ENCODE measurements at places on chromosomes 1 and 21.

DNA sequence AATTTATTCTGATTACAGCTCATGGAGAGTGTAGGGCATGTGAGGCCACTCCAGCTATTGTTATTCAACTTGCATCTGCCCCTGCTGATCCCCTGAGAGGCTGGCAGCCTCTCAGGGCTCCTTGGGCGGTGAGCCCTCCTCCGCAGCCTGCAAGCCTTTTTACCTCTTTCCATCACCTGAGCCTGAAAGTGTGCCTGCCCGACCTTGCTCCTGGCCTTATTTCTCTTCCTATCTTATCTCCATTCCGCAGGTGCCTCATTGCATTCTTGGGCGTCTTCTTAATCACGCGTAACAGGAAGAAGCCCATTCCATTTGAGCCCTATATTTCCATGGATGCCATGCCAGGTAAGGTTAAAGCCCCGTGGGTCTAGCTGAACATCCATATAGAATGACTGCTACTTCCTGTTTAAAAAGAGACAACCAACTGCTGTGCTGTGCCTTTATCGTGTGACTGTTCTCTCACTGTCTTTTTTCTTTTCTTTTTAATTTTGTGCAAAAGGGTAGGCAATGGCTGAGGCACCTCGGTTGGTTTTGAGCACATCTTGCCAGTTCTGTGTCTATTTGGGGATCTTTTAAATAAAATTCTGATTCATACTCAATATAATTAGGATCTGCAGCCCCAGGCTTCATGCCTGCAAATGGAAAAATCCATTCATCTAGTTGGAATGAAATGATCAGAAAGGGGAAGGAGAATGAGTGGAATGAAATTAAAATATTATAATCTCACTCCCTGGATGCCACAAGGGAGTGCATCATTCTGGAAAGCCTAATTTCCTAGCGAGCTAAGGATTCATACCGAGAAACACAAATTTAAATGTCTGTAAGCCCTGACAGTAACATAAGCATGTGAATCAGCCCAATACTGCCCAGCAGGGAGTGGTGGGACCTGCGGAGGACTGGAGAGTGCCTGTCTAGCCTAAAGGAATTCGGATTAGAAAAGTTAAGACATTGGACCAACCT, 38.6 kb upstream of the RCAN3 start:
- peak; percentile 59 for DNase-seq

DNA sequence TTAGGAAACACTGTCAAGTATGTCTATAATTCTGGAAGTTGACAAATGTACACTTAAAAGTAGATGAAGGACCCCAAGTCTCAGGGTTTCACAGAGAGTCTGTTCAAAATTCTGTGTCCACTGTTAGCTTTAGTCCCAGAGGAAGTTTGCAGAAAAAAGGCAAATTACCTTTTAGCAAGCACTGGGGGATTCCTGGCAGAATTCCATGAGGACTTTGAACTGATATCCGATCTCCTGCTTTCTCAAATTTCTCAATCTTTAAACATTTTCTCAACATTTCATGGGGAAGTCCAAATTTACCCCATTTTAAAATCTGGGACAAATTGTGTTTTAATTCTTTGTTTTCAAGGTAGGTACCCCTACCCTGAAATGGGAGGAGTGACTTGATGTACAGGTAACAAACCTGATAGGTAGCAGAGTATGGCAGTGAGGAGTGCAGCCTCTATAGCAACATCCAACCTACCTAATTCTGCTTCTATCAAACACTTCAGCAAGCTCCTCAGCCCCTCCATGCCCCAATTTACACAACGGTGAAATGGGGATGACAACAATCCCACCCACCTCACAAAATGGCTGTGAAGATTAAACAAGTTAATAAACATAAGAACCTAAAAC, 344.9 kb downstream of the OMA1 start:
- DNase-seq: no peak

DNA sequence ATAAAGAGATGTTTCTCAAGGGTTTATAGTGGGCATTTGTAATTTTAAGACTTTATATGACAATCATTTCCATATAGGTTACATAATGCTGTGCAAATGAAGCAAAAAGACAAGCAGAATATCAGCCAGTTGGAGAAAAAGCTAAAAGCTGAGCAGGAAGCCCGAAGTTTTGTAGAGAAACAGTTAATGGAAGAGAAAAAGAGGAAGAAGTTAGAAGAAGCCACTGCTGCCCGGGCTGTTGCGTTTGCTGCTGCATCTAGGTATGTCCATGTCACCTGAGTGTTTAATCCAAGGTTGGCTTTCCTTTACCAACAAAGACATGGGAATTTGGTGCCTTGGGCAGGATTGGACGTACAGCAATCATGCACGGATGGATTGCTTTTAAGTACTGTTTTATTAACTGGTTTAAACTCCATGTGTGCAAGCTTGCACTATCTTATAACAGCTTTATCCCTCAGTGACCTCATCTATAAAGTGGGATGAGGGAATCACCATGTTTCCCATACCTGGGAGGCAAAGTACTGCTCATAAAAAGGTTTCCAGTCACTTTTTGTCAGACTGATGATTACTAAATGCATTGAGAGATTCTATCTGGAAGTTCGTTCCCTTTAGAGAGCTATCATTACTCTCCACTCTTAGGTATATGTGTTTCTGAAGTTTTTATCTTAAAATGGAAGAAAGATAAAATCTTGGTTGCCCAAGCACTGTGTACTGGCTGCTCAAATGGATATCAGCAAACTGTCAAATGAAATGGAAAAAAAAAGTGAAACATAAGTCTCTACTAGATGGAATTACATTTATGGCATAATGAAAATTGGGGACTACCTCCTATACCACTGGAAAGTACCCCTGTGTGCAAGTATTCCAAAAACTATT, 55.1 kb downstream of the MACO1 start:
- no peak for DNase-seq

DNA sequence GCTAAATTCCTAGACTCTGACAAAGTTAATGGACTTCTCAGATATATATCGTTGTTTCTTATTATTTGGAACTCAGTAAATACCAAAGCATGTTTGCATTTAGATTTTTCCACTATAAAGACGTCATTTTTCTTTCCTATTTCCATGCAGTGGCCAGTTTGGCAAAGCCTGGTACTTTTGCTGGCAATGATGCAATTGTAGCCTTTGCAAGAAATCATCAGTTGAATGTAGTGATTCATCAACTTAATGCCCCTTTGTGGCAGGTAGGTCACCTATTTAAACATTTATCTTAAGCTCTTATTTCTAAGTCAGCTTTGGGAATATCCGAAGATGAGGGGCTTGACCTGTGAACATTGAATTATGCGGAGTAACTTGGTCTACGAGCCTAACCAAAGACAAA, 12.0 kb downstream of the OTUD3 start:
- no peak for DNase-seq

DNA sequence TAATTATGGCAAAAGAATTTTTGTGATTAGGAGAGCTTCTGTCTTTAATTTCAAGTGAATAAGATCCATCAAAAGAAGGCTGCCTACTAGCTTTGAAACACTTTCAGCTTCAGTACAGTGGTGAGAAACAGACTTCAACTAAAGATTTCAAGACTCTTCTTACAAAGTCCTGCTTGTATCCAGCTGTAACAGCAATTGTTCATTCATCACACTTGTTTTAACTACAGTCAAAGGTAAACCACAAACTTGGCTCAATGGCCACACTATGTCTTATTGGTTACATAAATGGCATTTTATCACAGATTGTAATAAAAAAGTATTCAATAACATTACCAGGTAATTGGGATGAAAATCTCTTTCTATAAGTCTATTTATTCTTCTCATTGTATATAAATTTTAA, 59.2 kb downstream of the WARS2 start:
- no peak for DNase-seq

DNA sequence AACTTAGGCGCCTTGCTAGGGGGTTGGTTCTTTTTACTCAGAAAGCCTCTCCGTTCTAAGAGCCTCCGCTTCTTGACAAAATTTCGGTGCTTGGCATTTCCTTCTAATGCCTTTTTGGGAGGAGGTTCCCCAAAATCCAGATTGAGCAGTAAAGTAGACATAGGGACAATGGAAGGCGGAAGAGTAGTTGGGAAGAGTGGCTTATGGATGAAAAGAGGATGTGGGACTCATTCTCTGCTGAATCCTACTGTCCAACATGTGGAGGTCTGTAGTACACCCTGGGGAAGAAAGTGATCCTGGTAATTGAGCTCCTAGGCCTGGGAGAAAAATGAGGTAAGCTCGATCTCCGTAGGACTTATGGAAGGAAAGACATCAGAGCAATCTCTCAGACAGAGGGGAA, 777 bp upstream of the METTL25B start:
- no peak for DNase-seq

DNA sequence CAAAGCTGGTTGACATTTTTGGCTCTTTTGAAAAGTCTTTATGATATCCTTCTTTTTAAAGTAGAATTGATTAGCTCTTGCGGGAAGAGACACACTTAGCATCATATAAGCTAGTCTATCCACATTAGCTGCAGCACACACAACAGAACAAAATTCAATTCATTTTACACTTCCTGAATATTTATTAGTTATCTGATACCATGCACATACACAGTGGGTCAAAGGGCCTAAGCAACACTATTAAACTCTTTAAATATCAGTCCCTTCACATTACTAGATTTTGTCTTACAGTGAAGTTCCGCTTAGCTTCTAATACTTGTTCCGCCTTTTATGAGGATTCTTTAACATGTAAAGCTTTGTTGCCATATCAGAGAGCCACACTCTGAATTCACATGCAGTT, 169.5 kb downstream of the CRB1 start:
- no peak for DNase-seq

GRCh38 chr1:154962156-154962749, 671 bp upstream of the PYGO2 start:
- DNase-seq: no peak

GRCh38 chr1:76577525-76578185, 289.6 kb upstream of the ST6GALNAC5 start:
- no peak for DNase-seq

GRCh38 chr21:35217504-35218060, 168.5 kb upstream of the RUNX1 start:
- DNase-seq: peak; percentile 15

DNA sequence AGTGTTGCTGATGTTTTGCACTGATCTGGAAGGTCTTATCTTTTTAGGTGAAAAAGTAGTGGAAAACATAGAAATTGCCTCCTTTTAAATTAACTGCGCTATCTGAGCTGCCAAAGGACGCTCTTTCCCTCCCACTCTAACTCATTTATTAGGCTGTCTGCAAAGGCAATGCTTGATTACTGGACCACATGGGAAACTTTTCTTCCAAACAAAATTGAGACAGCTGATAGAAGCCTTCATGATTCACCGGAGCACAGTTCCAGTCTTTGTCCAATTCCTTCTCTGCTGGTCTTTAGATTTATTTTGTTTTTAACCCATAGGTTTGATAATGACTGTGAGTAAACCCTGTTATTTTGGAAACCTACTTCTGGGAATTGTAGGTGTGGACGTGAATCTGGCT, 93.0 kb upstream of the RAVER2 start:
- DNase-seq: no peak

DNA sequence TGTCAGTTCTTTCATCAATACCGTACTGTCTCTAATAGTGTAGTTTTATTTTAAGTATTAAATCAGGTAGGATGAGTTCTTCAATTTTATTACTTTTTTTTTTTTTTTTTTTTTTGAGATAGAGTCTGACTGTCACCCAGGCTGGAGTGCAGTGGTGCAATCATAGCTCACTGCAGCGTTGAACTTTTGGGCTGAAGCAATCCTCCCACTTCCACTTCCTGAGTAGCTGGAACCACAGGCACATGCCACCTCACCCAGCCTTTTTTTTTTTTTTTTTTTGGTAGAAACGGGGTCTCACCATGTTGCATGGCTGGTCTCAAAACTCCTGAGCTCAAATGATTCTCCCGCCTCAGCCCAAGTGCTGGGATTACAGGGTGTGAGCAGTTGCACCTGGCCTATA, 44.3 kb downstream of the INAVA start:
- no peak for DNase-seq

GRCh38 chr1:83497563-83497962, 501.4 kb downstream of the TTLL7 start:
- no peak for DNase-seq

DNA sequence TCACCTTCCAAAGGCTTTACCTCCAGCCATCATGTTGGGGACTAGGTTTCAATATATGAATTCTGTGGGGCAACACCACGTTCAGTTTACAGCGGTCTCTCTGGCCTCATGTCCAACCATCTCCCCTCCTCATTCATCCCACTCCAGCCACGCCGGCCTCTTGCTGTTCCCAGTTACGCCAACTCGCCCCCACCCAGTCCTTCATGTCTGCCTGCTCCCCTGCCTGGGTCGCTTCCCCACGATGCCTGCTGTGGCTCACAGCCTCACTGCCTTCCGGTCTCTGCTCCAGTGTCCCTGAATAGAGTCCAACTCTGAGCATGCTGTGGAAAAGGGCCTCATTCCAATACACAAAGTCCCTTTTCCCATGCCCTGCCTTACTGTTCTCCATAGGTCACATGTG, 193.8 kb downstream of the KIF26B start:
- DNase-seq: no peak

GRCh38 chr1:184881941-184882913, 92.1 kb downstream of the NIBAN1 start:
- no peak for DNase-seq

DNA sequence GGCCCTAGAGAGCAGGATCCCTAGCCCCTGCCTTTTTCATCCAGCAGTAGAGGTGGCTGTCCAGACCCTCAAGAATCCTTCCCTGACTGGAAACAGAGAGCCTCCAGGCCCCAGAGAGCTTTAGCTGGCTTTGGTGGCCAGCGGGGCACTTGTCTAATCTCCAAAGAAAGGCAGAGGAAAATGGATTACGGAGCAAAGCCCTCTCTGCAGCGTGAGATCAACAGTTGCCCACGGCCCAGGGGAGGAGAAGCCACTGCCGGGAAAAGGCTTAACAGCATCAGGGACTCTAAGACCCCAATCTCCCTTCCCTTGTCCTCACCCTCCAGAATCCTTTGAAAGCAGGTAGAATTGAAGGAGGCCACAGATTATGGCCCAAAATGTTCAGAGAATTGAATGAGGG, 35.8 kb upstream of the GRIK3 start:
- DNase-seq: no peak

- no peak for DNase-seq
Measured at GRCh38 chr1:102466487-102466886, 469.8 kb upstream of the OLFM3 start.

DNA sequence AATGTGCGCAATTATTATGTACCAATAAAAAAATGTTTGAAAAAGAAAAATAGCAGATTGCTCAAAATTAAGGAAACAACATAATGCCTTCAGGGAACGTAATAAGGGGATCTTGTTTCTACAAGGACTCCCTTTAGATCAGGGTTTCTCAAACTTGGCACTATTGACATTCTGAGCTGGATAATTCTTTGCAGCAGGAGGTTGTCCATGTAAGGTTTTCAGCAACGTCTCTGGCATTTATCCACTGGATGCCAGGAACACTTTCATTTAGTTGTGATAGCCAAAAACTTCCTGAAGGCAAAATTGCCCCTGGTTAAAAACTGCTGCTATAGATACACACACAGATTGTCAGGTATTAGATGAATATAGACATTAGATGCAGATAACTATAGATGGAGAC, 666.7 kb upstream of the ADAMTS5 start:
- no peak for DNase-seq

DNA sequence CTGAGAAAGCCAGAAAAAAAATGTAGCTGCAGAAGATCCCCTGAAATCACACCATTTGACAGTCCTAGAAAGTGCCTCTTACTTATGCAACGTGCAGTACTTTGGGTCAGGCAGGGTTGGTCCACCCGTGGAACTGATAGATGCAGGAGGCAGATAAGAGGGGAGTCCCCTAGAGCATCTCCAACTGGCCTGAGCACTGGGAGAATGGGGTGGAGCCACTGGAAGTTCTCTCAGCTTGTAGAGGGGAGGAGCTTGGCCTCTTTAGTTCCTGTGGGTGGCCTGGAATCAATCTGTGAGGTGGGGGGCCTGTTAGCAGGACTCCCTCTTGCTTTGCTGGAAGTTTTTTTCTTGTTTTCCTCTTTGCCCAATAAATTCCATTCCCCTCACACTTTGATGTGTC, 335.7 kb upstream of the NCAM2 start:
- DNase-seq: peak; percentile 33

Measured in H1 (cell line).